ENCODE measurements at places on chromosomes 11 and 22.

- DNase-seq = peak; percentile 61
Observed at GRCh38 chr11:114296605-114297372, 590 bp downstream of the NNMT start.

DNA sequence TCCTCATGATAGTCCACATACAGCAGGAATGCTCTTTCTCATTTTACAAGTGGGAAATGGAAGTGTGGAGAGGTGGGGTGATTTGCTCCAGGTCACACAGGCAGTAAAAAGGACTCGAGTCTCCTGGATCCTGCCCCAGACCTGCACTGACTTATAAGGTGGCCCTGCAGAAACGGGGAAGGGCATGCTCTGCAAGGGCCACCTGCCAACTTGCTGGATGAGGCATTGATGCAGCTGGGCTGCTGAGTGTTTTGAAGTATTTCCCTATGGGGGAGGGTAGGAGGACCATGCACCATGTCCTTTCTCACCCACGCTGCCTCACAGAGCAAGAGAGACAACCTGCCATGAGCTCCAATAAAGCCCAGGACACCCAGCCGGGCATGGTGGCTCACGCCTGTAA, 36.9 kb downstream of the OR6Q1 start:
- DNase-seq = peak; percentile 57

- DNase-seq = no peak
Observed at GRCh38 chr22:46574438-46574992, 37.1 kb upstream of the CELSR1 start.

DNA sequence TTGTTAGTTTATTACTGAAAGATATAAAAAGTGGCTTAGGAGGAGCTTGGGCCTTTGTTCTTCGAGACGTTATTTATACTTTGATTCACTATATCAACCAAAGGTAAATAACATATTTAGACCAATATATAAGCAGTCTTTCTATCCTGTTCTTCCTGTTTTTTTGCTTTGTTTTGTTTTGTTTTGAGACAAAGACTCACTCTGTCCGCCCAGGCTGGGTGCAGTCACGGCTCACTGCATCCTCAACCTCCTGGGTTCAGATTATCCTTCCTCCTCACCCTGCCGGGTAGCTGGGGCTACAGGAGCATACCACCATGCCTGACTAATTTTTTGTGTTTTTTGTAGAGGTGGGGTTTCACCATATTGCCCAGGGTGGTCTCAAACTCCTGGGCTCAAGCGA, 66.8 kb downstream of the ATM start:
- DNase-seq = no peak

DNA sequence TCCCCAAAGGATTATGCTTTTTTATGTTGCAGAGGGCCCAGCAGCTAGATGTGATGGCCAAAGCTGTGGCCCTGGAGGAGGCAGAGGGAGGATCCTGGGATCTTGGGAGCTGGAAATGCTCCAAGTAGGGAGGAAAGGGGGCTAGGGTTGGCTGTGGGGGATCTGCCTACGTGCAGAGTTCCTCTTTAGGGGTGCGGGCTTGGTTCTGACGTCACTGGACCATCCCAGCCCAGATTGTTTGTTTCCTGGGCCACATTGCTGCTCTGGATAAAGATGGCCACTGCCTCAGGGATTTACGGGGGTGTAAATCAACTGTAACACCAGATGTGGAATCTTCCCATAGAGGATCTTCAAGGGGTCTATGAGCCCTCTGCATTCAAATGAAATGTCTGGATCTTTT, 110.3 kb upstream of the SYT13 start:
- DNase-seq = no peak

GRCh38 chr22:17434856-17435255, 65.6 kb downstream of the CECR2 start:
- no peak for DNase-seq

- DNase-seq = no peak
Observed at GRCh38 chr11:115766561-115766960, 262.3 kb upstream of the CADM1 start.

DNA sequence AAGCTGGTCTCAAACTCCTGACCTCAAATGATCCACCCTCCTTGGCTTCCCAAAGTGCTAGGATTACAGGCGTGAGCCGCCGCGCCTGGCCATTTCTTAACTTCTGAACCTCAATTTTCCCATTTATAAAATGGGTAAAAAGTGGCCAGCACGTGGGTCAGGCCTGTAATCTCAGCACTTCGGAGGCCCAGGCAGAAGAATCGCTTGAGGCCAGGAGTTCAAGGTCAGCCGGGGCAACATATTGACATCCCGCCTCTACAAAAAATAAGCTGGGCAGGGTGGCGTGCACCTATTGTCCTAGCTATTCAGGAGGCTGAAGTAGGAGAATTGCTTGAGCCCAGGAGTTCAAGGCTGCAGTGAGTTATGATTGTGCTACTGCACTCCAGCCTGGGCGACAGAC, 6.5 kb upstream of the DDX6 start:
- DNase-seq = no peak

DNA sequence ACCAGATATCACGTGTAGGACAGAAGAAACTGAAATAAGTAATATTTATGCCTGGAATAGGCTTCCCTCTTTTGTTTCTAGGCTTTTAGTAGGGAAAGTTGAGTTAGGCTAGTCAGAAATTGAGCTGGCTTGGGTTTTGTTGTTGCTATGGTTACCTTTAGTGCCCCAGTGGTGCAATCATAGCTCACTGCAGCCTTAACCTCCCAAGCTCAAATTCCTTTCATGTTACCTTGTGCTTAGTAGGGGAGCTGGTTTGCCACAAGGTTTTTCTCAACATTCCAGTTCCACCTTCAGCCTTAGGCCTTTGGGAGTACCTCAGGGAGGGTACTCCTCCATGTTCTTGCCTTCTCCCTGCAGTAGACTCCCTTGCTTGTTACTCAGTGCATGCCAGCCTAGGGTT, 69.1 kb upstream of the SUSD2 start:
- peak; percentile 47 for DNase-seq

- peak; percentile 21 for DNase-seq
Observed at GRCh38 chr11:15770798-15771414, 585.4 kb downstream of the SOX6 start.

GRCh38 chr11:95153857-95154246, 64.2 kb downstream of the ENDOD1 start:
- no peak for DNase-seq

- DNase-seq = no peak
Observed at GRCh38 chr11:73162196-73162740, 20.1 kb upstream of the FCHSD2 start.

- DNase-seq = peak; percentile 34
Observed at GRCh38 chr22:35761037-35761436, 43.4 kb downstream of the APOL5 start.

GRCh38 chr22:19117111-19117512, 5.1 kb downstream of the DGCR2 start:
- DNase-seq = no peak

DNA sequence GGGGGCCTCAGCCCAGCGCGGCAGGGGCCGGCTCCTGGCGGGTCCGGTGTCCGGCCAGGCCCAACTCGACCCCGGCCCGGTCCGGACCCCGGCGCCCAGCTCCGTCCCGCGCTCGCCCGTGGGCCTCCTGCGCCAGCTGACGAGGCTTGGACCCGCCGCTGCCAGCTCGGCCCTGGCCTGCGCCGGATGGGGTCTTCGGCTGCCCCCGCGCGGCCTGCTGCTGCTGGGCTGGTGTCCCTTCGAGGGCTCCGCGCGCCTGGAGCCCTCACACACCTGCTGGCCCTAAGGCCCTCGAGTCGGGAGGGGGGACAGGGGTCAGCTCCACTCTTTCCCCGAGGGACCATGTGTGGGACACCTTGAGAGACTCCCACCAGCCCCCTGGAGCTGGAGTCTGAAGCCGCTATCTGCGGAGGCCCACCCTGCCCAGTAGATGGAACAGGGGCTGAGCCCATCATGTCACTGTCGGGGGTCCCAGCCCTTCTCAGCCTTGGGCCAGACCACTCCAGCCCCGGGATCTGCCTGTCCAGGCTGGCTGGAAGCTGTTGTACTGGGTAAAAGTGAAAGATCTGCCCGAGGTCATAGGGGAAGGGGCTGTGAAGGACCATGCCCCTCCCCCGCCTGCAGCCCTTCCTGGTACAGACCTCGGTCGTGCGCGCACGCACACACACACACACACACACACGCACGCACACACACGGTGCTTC, 768 bp upstream of the CDKN1C start:
- DNase-seq = no peak

- no peak for DNase-seq
Observed at GRCh38 chr11:96318850-96319249, 24.1 kb downstream of the MAML2 start.

GRCh38 chr11:35247428-35247827, 108.5 kb downstream of the CD44 start:
- DNase-seq = no peak

DNA sequence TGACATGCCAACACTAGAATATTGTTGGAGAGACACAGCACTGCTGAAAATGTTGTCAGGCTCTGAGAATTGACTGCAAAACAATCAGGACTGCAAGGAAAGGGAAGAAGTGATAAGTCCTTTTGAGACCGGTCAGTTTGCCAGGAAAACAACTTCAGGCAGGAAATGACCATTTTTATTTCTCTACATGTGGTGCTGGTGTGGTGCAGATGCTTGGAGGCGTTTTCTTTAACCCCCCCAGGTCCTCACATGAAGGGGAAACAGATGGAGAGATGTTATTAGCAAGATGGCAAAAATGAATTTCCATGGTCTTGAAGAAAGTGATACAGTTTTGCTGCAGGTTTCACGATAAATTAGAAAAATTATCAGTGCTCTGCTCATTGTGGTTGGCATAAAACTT, 5.7 kb downstream of the AP2A2 start:
- no peak for DNase-seq

- no peak for DNase-seq
Observed at GRCh38 chr11:112548641-112549040, 288.0 kb upstream of the PLET1 start.

- DNase-seq = no peak
Observed at GRCh38 chr11:18493310-18493709, 33.4 kb downstream of the TSG101 start.

DNA sequence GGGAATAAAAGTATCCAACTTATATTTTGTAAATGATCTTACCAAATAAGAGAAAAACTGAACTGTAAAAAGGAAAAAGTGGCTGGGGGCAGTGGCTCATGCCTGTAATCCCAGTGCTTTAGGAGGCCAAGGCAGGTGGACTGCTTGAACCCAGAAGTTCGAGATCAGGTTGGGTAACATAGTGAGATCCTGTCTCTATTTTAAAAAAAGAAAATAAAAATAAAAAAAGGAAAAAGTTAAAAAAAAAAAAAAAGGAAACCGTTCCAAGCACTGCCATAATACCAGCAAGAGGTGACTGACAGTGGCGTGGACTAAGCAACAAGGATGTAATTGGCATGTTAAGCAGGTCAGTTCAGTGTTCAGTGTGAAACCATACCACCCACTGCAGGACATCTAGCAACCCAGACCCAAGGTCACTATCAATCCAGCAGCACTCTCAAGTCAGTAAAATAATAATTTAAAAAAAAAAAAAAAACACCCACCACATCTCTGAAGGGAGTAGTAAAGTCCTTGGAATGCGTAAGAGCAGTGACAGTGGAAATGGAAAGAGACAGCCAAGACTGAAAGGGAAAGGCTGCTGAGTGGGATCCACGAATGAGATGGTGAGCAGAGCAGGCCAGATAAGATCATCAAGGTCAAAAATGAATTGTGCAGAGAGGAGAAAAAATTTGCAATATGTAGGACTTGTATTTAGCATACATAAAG, 43.6 kb downstream of the MAPK1 start:
- DNase-seq = peak; percentile 32

DNA sequence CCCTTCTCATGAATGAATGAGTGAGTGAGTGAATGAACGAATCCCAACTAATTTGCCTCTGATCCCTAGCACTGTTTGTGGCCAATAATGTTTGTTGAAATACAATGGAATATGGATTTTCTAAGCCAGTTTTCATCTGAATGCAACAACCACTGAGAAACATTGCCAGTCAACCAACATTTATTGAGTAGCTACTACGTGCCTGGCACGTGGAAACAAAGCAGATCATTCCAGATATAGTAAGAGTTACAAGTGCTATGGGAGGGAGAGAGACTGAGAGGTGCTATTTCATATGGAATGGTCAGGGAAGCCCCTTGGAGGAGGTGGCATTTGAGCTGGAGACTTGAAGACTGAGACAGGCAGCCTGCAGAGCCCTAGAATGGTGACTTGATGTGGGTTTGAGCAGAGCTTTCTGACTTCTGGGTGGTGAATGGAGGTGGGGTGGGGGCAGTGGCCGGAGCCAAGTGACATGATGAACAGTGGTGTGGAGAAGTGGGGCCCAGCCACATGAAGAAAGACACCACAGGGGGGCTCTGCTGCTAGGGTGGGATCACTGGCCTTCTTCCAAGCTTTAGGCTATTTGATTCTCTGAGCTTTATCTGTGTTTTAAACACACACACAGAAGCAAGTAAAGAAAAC, 35.1 kb upstream of the SMTN start:
- DNase-seq = no peak

- peak; percentile 92 for DNase-seq
Observed at GRCh38 chr11:130872981-130873380, 43.3 kb downstream of the SNX19 start.

- DNase-seq = no peak
Observed at GRCh38 chr11:18934195-18934814, 4.9 kb downstream of the MRGPRX1 start.

DNA sequence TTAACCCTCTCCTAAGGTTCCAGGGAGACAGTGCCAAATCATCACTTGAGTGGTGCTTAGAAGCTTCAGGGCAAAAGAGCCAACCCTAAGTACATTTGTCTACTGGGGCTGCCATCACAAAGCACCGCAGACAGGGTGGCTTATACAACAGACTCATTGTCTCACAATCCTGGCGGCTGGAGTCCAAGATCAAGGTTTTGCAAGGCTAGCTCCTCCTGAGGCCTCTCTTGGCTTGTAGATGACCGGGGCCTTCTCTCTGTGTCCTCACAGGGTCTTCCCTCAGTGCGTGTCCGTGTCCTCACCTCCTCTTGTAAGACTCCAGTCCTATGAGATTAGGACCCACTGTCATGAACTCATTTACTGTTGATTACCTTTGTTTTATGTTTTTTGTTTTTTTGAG, 34.1 kb upstream of the CD81 start:
- DNase-seq = no peak

- DNase-seq = no peak
Observed at GRCh38 chr11:110290591-110291334, 5.7 kb downstream of the RDX start.

DNA sequence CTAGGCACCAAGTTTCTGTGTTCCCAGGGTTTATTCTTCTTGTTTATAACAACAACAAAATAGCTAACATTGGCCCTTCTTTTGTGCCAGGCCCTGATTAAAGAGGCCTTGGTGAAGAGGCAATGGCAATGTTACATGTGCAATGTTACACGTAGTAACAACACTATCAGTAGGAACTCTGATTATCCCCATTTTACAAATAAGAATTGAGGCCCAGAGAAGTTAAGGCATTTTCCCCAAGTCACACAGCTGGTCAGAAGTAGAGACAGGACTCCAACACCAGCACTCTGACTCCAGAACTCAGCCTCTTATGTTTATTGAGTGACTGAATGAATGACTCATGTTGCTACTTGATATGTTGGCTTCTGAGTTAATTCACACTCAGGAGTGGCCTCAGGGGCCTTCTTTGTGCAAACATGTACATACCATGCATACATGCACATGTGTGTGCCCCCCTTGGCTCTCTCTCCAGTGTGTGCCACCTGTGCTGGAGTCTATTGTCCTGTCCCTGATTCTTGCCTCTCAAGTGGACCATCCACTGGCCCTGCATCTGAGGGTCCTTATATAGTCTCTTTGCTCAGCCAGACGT, 98.4 kb downstream of the TP53I11 start:
- DNase-seq = peak; percentile 37

- no peak for DNase-seq
Observed at GRCh38 chr11:102459393-102459792, 6.8 kb upstream of the TMEM123 start.
